B cell (primary cell): ENCODE measurements at places on chromosomes 13 and 19. TPM values are rescaled to one million over a fixed set of nuclear protein-coding genes. Genes with fewer than 3 reads are reported as not detected.

GRCh38 chr19:53982001-53982451, 9.4 kb upstream of the CACNG6 start:
- H3K4me1 ChIP-seq: peaks cover 21% of the 10 kb centered on the region
- H3K36me3 ChIP-seq: no peaks in the 10 kb centered on the region
- peaks cover 17% of the 10 kb centered on the region for H3K27me3 ChIP-seq
- H3K4me3 ChIP-seq: peak overlapping the region; percentile 4

The ANKRD24 gene
- 0.37 and 1.4 TPM in 2 replicates for total RNA-seq

- H3K27ac ChIP-seq: no peak overlapping the region
- H3K4me1 ChIP-seq: no peaks in the 10 kb centered on the region
- DNase-seq: no peak
These were observed 1546.2 kb downstream of the OLFM4 start for GRCh38 chr13:54574791-54575190.

The SULT2A1 gene
- total RNA-seq: not detected in 2 replicates

GRCh38 chr19:5542665-5543064, 25.1 kb downstream of the TINCR start:
- no peaks in the 10 kb centered on the region for H3K36me3 ChIP-seq
- peaks cover 7% of the 10 kb centered on the region for H3K27me3 ChIP-seq
- no peak for DNase-seq
- no peak overlapping the region for H3K4me3 ChIP-seq
- no peaks in the 10 kb centered on the region for H3K4me1 ChIP-seq

The CYSLTR2 gene
- total RNA-seq: not detected in 2 replicates

GRCh38 chr13:46526100-46526735, 26.8 kb upstream of the LRCH1 start:
- DNase-seq: no peak
- no peaks in the 10 kb centered on the region for H3K27me3 ChIP-seq
- H3K4me1 ChIP-seq: no peaks in the 10 kb centered on the region

DNA sequence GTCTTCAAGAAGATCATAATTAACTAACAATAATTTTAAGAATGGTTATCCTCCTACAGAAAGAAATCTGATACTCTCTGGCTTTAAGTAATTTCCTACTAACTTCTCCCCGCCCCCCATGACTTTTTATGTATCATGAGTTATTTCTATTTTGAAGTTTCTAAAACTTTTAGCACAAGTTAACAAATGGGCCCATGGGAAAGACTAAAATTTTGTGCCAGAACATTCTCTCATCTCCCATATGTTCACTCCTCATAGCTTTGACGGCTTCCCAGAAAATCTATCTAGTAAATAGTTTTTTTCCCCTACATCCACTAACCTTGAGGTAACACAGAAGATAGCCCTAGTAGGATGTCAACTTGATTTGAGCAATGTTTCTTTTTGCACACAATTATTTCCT, 148.3 kb downstream of the POSTN start:
- DNase-seq: no peak
- H3K27ac ChIP-seq: no peak overlapping the region
- no peaks in the 10 kb centered on the region for H3K36me3 ChIP-seq
- no peaks in the 10 kb centered on the region for H3K27me3 ChIP-seq
- H3K4me3 ChIP-seq: no peak overlapping the region
- H3K4me1 ChIP-seq: no peaks in the 10 kb centered on the region

DNA sequence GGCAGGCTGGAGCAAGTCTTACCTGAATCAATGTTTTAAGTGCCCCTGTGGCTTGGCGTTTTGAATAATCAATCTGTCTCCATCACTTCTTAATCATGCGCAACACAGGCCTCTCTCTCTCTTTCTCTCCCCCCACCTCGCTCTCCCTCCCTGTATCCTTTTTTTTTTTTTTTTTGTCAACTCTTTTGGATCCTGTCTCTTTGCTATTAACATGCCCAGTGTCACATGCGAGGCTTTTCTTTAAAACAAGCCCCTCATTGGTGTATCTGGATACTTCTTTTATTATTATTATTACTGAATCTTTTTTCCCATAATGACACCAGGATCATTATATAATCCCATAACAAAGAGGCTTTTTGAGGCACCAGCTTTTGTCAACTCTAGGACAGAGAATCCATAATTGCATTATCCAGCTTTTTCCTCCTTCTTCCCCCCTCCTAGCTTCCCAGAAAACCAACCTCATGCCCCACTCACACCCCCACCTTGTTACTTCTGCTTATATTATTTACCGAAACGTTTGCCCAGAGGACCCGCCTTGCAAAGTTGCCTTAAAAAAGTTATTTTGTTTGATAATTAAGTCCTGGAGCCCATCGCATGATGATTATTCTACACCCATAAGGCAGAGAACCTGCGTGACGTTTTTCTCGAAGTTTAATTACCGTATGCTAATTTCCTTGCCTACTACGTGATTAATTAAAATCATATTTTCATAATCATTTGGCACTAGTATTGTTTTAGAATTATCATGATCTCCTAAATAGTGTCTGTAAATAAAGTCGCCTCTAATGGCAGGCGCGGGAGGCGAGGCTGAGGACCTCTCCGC, 148.1 kb upstream of the ZNF536 start:
- no peaks in the 10 kb centered on the region for H3K36me3 ChIP-seq
- H3K4me3 ChIP-seq: no peak overlapping the region
- no peak overlapping the region for H3K27ac ChIP-seq
- H3K27me3 ChIP-seq: peaks cover 23% of the 10 kb centered on the region
- H3K4me1 ChIP-seq: peaks cover 29% of the 10 kb centered on the region
- DNase-seq: no peak

The FLT1 gene
- 1.2 and 1.8 TPM in 2 replicates for total RNA-seq

The SYMPK gene
- total RNA-seq: 131 and 138 TPM in 2 replicates

- no peaks in the 10 kb centered on the region for H3K4me1 ChIP-seq
- peaks cover 20% of the 10 kb centered on the region for H3K36me3 ChIP-seq
- no peak for DNase-seq
- H3K27me3 ChIP-seq: no peaks in the 10 kb centered on the region
- H3K27ac ChIP-seq: no peak overlapping the region
These were observed 30.7 kb upstream of the ZFP82 start for GRCh38 chr19:36449059-36449670.

The ABHD8 gene
- total RNA-seq: 7.2 and 9.7 TPM in 2 replicates

The NLRP5 gene
- total RNA-seq: not detected in 2 replicates

The CYP2A6 gene
- total RNA-seq: not detected in 2 replicates

- DNase-seq: no peak
- no peaks in the 10 kb centered on the region for H3K36me3 ChIP-seq
These were observed 1340.8 kb downstream of the PCDH9 start for GRCh38 chr13:65889368-65889767.

DNA sequence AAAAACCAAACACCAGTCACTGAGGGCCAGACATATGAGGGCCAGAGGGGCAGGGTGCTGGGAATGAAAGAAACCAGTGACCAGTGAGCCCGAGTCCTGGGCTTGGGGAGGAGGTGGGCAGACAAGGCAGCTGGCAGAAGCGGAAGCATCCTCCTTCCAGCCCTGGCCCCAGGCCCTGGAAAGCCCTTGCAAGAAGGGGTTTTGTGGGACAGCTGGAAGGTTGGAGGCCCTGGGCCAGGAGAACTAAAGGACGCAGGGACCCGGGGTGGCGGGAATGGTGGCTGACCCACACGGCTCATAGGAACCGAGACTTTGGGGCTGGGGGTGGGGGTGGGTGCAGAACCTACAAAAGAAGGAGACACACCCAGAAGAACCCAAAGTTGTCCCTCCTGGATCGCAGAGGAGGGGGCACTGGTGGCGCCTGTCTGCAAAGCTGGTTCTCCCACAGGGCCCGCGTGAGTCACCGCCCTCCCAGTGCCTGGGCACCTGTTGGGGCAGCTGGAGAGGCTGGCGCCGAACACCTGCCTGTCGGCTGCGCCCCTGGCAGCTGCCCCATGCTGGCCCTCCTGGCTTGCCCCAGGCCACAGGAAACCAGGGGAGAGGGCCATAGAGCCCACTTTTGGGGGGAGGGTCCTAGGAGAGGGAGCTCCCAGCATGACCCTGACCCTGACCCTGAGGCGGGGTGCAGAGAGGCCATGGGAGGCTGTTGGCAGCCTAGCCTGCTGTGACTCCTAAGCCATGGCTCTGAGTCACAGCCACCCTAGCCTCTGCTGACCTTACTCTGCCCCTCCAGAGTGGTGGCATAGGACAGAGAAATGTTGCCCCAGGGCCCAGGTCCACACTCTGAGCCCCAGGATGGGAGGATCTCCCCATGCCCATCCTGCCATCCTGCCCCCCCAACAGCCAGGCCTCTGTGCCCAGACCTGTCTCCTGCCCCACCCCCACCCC, 802 bp downstream of the DMPK start:
- H3K27ac ChIP-seq: no peak overlapping the region
- H3K4me1 ChIP-seq: peaks cover 22% of the 10 kb centered on the region
- DNase-seq: no peak
- H3K36me3 ChIP-seq: peaks cover 18% of the 10 kb centered on the region

The NRTN gene
- 0.36 TPM in 1 of 2 replicates, not detected in the other for total RNA-seq

- H3K4me1 ChIP-seq: no peaks in the 10 kb centered on the region
- H3K27ac ChIP-seq: no peak overlapping the region
- H3K27me3 ChIP-seq: no peaks in the 10 kb centered on the region
- H3K4me3 ChIP-seq: no peak overlapping the region
These were observed 2139.9 kb downstream of the PCDH9 start for GRCh38 chr13:65090186-65090585.

DNA sequence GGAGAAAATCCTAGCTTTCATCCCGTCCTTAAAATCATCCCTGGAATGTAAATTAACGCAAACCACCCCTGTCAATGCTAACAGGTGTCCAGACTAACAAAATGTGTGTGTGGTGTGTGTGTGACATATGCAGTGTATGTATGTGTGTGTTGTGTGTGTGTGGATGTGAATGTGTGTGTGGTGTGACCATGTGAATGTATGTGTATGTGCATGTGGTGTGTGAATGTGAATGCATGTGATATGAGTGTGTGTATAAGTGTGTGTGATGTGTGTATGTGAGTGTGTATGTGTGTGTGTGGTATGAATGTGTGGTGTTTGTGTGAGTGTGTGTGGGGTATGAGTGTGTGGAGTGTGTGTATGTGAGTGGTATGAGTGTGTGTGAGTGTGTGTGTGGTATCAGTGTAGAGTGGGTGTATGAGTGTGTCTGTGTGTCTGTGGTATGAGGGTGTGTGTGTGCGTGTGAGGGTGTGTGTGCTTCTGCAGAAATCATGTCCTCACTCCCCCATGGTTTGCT, 190.8 kb downstream of the TEX29 start:
- H3K4me1 ChIP-seq: no peaks in the 10 kb centered on the region
- no peak overlapping the region for H3K4me3 ChIP-seq
- DNase-seq: no peak
- no peak overlapping the region for H3K27ac ChIP-seq
- H3K27me3 ChIP-seq: no peaks in the 10 kb centered on the region
- H3K36me3 ChIP-seq: no peaks in the 10 kb centered on the region

- no peaks in the 10 kb centered on the region for H3K27me3 ChIP-seq
- H3K36me3 ChIP-seq: no peaks in the 10 kb centered on the region
- no peak for DNase-seq
- no peak overlapping the region for H3K4me3 ChIP-seq
- H3K4me1 ChIP-seq: no peaks in the 10 kb centered on the region
- H3K27ac ChIP-seq: no peak overlapping the region
These were observed 39.2 kb downstream of the CAB39L start for GRCh38 chr13:49404703-49405020.

DNA sequence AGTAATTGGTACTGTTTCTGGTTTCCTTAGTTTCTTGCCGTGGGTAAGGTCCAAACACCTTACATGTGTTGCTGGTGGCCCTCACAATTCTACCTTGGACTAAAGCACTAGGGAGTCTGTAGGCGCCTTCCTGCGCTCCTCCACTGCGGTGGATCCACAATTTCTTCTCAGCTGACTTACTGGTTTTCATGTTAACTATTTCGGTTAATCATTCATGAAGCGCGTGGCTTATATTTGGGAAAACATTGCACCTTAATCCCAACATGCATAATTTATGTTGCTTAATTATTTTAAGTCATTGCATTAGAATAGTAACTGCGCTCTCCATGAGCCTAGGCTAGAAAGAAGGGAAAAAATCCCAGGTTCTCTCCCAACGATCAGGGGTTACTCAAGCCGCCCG, 37.7 kb downstream of the ARHGEF7 start:
- no peak for DNase-seq
- peaks cover 3% of the 10 kb centered on the region for H3K36me3 ChIP-seq
- peak overlapping the region; percentile 86 for H3K27ac ChIP-seq
- H3K27me3 ChIP-seq: peaks cover 5% of the 10 kb centered on the region

DNA sequence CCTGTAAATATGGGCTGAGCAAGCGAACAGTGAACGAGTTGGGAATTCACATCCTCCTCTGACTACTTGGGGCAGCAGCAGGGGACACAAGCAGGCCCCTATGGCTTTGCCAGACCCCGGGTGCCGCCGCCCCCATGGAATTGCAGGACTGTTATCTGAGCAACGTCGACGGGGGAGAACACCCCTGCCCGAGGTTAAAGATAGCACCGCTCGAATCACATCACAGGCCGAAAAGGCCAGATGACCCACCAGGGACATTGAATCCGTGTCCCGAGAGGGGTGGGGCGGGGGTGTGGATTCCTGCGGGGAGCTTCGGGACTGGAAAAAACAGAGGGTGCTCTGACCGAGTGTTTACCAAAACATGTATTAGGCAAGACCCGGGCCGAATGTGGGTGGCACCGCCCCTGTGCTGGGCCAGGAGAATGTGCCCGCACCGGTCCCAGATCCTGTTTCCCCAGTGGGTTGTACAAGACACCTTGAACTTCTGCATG, 9.1 kb downstream of the FEM1A start:
- H3K27ac ChIP-seq: no peak overlapping the region
- H3K4me1 ChIP-seq: peaks cover 6% of the 10 kb centered on the region

The DDA1 gene
- total RNA-seq: 35.5 and 38.4 TPM in 2 replicates

The GIPR gene
- 2.3 and 2.9 TPM in 2 replicates for total RNA-seq

The ZNF525 gene
- 33.8 and 34.3 TPM in 2 replicates for total RNA-seq
